Astrocyte (in vitro differentiated cells and primary cell): ENCODE measurements at places on chromosomes 16 and 17.
A peak's percentile ranks its signal among the peaks of the same experiment; 100 is the strongest.

- H3K27ac ChIP-seq: no peak overlapping the region
- H3K36me3 ChIP-seq: no peaks in the 10 kb centered on the region
- no peak overlapping the region for H3K4me3 ChIP-seq
Measured at GRCh38 chr16:8070506-8070905, 519.8 kb downstream of the TMEM114 start.

DNA sequence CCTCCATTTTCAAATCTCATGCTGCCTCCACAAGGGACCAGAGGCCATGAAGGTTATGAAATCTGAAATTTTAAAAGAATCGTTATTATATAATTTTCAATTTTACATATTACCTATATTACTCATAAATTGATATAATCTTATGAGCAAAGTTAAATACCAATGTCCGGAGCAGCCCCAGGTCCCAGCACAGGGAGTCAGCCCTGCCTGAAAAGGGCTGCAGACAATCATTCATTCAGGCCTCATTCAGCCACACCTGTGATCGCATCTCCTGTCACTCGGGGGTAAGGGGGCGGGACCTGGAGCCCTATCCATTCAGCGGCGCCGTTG, 172.5 kb downstream of the AHSP start:
- peaks cover 7% of the 10 kb centered on the region for H3K4me1 ChIP-seq
- peak overlapping the region; percentile 74 for H3K4me3 ChIP-seq
- peaks cover 9% of the 10 kb centered on the region for H3K27me3 ChIP-seq
- no peaks in the 10 kb centered on the region for H3K36me3 ChIP-seq

- DNase-seq: no peak
- H3K36me3 ChIP-seq: no peaks in the 10 kb centered on the region
- H3K4me1 ChIP-seq: peaks cover 10% of the 10 kb centered on the region
- H3K27me3 ChIP-seq: no peaks in the 10 kb centered on the region
- H3K4me3 ChIP-seq: no peak overlapping the region
Measured at GRCh38 chr17:9308069-9308468, 267.6 kb downstream of the STX8 start.

GRCh38 chr17:73401911-73402310, 90.1 kb upstream of the CDC42EP4 start:
- H3K27me3 ChIP-seq: peaks cover 4% of the 10 kb centered on the region
- H3K27ac ChIP-seq: no peak overlapping the region
- no peak for DNase-seq
- H3K4me1 ChIP-seq: peaks cover 5% of the 10 kb centered on the region
- H3K36me3 ChIP-seq: no peaks in the 10 kb centered on the region

DNA sequence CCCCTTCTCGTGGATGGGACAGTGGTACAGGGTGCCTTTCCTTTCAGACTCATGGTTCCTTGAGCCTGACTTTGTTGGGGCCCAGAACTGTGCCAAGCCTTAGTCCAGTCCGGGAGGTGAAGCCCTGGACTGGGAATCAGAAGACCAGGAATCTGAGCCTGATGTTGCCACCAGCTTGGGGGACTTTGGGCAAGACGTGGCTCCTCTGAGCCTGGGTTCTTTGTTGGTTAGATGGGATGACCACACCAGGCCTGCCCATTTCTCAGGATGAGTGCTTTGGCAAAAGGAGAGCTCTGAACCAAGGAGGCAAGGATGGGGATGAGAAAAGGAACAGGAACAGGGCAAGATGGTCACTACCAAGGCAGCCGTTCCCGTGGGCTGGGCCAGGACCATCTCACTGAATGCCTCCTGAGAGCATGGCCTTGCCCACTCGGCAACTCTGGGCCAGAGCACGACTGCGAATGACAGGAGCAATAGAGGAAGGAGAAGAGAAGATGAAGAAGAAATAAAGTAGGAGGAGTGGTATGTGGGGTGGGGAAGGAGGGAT, 32.5 kb downstream of the PITPNM3 start:
- H3K4me3 ChIP-seq: no peak overlapping the region
- DNase-seq: no peak

- peak overlapping the region; percentile 35 for H3K27ac ChIP-seq
- peak; percentile 23 for DNase-seq
- no peaks in the 10 kb centered on the region for H3K27me3 ChIP-seq
- H3K4me3 ChIP-seq: no peak overlapping the region
- H3K36me3 ChIP-seq: no peaks in the 10 kb centered on the region
Measured at GRCh38 chr17:44906763-44907728, 7.8 kb upstream of the EFTUD2 start.

- no peak overlapping the region for H3K4me3 ChIP-seq
- H3K36me3 ChIP-seq: no peaks in the 10 kb centered on the region
- H3K4me1 ChIP-seq: peaks cover 8% of the 10 kb centered on the region
- H3K27ac ChIP-seq: no peak overlapping the region
Measured at GRCh38 chr16:66002601-66003000, 363.9 kb upstream of the CDH5 start.

- no peaks in the 10 kb centered on the region for H3K4me1 ChIP-seq
- H3K27me3 ChIP-seq: peaks cover 4% of the 10 kb centered on the region
Measured at GRCh38 chr16:17747081-17747756, 276.5 kb upstream of the XYLT1 start.

DNA sequence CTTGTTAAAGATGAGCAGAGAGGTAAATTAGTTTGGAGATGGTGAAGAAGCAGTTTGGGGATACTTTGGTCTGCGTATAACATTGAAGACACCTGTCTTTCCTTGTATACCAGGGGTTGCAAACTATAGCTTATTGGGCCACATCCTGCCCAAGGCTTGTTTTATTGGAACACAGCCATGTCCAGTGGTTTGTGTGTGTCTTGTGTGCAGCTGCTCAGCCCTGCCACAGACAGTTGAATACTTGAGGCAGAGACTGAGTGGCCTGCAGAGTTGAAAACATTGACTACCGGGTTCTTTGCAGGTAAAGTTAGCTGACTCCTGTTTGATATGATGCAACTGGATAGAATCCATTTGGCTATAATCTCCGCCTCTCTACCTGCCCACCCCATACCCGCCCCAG, 224.4 kb downstream of the PRKCA start:
- peaks cover 12% of the 10 kb centered on the region for H3K4me1 ChIP-seq
- no peak overlapping the region for H3K27ac ChIP-seq
- H3K4me3 ChIP-seq: no peak overlapping the region
- H3K36me3 ChIP-seq: peaks cover 6% of the 10 kb centered on the region
- no peak for DNase-seq

- H3K27ac ChIP-seq: no peak overlapping the region
- no peaks in the 10 kb centered on the region for H3K4me1 ChIP-seq
- H3K36me3 ChIP-seq: peaks cover 3% of the 10 kb centered on the region
- no peak overlapping the region for H3K4me3 ChIP-seq
- no peaks in the 10 kb centered on the region for H3K27me3 ChIP-seq
Measured at GRCh38 chr17:64055183-64056142, 35.0 kb upstream of the ICAM2 start.

GRCh38 chr17:45294506-45294905, 22.3 kb downstream of the MAP3K14 start:
- no peaks in the 10 kb centered on the region for H3K27me3 ChIP-seq
- DNase-seq: peak; percentile 93
- H3K4me3 ChIP-seq: no peak overlapping the region
- H3K27ac ChIP-seq: peak overlapping the region; percentile 49
- H3K36me3 ChIP-seq: peaks cover 3% of the 10 kb centered on the region
- H3K4me1 ChIP-seq: peaks cover 51% of the 10 kb centered on the region
